ENCODE measurements at places on chromosomes 4 and X.

GRCh38 chrX:94645726-94646125, 971.7 kb downstream of the FAM133A start:
- H3K27me3 ChIP-seq = no peaks in the 10 kb centered on the region
- no peak overlapping the region for H3K27ac ChIP-seq
- no peaks in the 10 kb centered on the region for H3K4me1 ChIP-seq
- no peak overlapping the region for H3K4me3 ChIP-seq
- H3K36me3 ChIP-seq = peaks cover 5% of the 10 kb centered on the region

GRCh38 chr4:124868495-124868894, 156.0 kb upstream of the ANKRD50 start:
- no peak overlapping the region for H3K27ac ChIP-seq
- no peak for DNase-seq
- no peaks in the 10 kb centered on the region for H3K36me3 ChIP-seq
- H3K4me1 ChIP-seq = no peaks in the 10 kb centered on the region

DNA sequence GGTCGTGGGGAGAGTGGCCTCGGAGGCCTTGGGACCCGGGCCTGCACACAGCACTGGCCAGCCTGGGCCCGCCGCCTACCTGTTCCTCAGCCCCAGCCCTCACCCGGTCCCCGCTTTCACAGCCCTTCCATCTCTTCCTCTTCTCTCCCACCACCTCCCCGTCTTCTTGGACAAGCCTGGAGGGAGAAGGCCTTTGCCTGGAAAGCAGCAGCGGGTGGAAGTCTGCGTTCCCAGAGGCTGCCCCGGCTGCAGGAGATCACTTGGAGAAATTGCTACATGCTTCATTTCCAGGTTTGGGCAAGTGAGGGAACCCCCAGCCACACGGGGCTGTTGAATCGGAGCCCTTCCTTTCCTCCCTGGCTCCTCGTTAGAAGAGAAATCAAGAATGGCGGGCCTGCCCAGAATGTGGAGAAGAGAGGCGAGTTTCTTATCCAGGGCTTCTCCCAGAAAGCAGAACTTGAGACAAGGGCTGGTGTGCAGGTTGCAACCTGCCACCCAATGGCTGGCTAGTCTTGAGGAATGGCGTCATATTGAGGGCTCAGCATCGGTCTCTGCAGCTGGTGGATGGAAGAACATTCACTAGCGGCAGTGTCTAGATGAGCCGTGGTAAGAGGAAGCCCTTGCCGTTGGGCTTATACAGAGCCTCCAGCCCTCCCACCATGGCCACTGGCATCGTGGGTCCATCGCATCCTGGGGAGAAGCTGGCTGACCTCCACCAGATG, 1.2 kb upstream of the PDZD4 start:
- H3K4me1 ChIP-seq = peaks cover 11% of the 10 kb centered on the region
- peaks cover 12% of the 10 kb centered on the region for H3K27me3 ChIP-seq
- no peak for DNase-seq

GRCh38 chr4:77956917-77957316, 94.3 kb downstream of the MRPL1 start:
- peaks cover 17% of the 10 kb centered on the region for H3K36me3 ChIP-seq
- H3K27ac ChIP-seq = no peak overlapping the region
- H3K4me1 ChIP-seq = peaks cover 3% of the 10 kb centered on the region

DNA sequence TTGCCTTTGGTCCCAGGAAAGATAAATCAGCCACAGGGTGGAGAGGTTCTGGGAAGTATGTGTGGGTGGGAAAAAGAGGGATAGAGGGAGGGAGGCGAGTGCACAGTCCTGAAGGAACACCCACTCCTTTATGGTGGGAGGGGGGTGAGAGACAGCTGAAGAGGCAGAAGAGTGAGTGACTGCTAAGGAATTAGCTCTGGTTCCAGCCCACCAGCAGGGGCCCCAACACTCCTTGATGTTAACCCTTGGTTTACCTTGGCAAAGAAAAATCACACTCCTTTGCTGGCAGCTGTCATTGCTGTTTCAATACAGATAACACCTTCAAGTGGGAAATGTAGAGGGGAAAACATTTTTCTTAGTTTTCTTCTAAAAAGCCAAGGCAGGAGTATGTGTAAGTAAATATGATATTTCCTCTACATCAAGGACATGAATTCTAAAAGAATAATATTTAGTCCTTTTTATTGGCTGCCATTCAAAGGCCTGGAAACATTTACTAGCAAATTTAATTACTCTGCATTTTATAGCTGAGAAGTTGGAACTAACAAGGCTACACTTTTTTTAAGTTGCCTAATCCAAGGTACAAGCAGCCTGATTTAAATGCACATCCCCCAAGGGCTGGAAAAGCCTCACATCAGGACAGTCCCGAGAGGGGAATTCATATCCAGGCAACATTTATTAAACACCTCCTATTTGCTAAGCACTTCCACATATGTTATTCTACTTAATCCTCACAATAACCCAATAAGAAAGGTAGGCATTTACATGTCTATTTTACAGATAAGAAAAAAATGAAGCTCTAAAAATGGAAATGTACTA, 81.7 kb downstream of the HS6ST2 start:
- H3K4me1 ChIP-seq = no peaks in the 10 kb centered on the region
- no peaks in the 10 kb centered on the region for H3K36me3 ChIP-seq
- H3K27me3 ChIP-seq = peaks cover 28% of the 10 kb centered on the region
- no peak overlapping the region for H3K27ac ChIP-seq
- H3K4me3 ChIP-seq = no peak overlapping the region

- no peaks in the 10 kb centered on the region for H3K27me3 ChIP-seq
- no peak overlapping the region for H3K4me3 ChIP-seq
- no peak for DNase-seq
- H3K36me3 ChIP-seq = no peaks in the 10 kb centered on the region
- H3K27ac ChIP-seq = no peak overlapping the region
These were observed 159.1 kb downstream of the NDST3 start for GRCh38 chr4:118193421-118193820.

- no peak for DNase-seq
- no peak overlapping the region for H3K27ac ChIP-seq
- no peak overlapping the region for H3K4me3 ChIP-seq
- H3K4me1 ChIP-seq = no peaks in the 10 kb centered on the region
- H3K27me3 ChIP-seq = peaks cover 26% of the 10 kb centered on the region
These were observed 12.7 kb downstream of the PRSS12 start for GRCh38 chr4:118340109-118340508.

- peaks cover 37% of the 10 kb centered on the region for H3K4me1 ChIP-seq
- H3K36me3 ChIP-seq = no peaks in the 10 kb centered on the region
- DNase-seq = no peak
- H3K27me3 ChIP-seq = no peaks in the 10 kb centered on the region
- H3K27ac ChIP-seq = peak overlapping the region; percentile 93
These were observed 98.0 kb downstream of the SH3KBP1 start for GRCh38 chrX:19789376-19789775.

DNA sequence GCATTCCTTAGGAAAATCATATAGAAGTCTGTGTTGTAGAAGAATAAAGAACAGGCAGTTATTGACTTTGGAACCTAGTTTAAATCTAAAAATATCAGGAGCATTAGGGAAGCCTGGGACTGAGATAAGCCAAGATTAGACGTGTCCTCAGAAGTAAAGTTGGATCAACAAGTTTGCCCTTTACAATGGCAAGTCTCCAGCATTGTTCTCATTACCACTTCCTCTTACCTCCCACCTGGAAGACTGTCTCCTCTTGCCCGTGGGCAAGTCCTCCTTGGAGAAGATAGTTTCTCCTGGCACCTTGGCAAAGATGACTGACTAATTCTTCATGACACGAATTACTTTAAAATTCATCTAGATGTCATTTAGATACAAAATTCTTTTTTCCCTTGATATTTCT, 37.8 kb downstream of the CNKSR2 start:
- H3K36me3 ChIP-seq = no peaks in the 10 kb centered on the region
- DNase-seq = no peak
- H3K27me3 ChIP-seq = no peaks in the 10 kb centered on the region

DNA sequence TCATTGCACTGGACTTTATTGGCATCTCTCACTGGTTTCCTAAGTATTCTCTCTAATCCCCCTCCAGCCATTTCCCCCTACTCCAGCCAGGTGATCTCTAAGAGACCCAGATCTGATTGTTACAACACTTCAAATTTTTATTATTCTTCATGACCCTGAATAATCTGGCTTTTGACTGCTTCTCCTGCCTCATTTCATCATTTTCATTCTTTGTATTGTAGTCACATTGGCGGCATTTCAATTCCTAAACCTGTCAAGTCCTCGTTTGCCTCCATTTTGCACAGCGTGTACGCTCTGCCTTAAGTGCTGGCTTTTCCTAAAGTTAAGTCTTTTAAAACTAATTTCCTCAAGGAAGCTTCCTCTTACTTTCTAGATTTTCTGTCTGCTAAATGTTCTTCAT, 31.6 kb downstream of the UBE2K start:
- no peak overlapping the region for H3K27ac ChIP-seq
- no peaks in the 10 kb centered on the region for H3K27me3 ChIP-seq
- H3K36me3 ChIP-seq = no peaks in the 10 kb centered on the region
- H3K4me1 ChIP-seq = peaks cover 18% of the 10 kb centered on the region
- no peak overlapping the region for H3K4me3 ChIP-seq

DNA sequence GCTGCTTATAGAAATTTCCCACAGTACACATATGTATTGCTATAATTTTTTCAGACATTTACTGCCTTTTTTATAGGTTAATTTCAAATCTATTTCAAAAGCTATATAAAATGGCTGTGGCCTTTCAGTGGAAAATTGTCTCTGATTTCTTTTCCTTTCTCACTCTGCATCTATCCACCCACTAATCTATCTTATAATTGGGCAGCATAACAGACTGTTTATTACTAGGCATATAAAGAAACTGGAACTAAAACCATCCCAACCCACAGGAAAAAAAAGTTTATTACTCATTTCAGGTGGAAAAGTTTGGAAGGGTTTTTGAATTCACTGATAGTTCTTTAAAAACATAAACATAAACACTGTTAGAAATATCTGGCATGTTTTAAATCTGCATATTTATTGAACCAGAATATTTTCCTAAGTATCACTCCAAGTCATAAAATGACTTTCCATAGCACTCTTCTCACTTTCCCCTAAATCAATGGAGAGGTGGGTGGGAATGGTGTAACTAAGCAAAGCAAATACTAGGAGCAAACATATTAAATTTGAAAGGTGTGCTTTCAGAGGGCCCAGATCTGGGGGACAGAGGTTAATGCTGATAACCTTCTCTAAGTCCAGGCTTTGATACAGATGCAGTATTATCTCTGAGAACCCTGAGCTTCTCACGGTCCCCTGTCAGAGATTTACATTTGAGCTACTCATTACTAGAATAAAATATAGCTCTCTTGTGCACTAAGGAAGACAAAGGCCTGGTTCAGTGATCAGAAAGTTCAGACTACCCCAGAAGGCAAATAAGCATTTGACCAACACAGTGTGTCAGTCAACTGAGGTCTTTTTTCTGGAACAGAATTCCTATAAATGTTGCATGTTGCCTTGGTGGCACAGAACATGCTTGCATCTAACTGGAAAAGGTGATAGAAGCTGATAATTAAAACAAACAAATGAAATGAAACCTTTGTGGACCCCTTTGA, 328.3 kb downstream of the UNC5C start:
- DNase-seq = no peak
- no peak overlapping the region for H3K4me3 ChIP-seq
- no peak overlapping the region for H3K27ac ChIP-seq

DNA sequence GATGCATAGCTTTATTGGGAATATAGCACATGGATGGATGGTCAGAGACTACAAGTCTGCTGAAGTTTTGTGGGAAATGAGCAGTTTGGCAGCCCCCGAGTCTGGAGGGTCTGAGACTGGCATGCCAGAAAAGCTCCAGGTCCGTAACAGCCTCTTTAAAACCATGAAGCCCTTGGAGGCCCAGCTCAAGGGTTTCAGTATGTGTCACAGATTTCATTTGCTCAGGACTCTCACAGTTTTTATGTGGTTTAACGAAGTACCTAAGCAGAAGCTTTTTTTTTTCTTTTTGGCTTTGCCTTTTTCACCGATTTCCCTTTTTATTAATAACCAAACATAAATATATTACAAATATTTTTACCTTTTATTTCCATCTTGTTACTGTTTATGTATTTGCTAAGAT, 30.6 kb upstream of the TMEM184C start:
- H3K27me3 ChIP-seq = peaks cover 33% of the 10 kb centered on the region
- H3K4me3 ChIP-seq = no peak overlapping the region
- no peaks in the 10 kb centered on the region for H3K36me3 ChIP-seq
- DNase-seq = no peak

GRCh38 chrX:13605611-13606010, 36.2 kb downstream of the EGFL6 start:
- H3K4me1 ChIP-seq = no peaks in the 10 kb centered on the region
- H3K27me3 ChIP-seq = peaks cover 8% of the 10 kb centered on the region
- H3K36me3 ChIP-seq = no peaks in the 10 kb centered on the region
- no peak for DNase-seq

DNA sequence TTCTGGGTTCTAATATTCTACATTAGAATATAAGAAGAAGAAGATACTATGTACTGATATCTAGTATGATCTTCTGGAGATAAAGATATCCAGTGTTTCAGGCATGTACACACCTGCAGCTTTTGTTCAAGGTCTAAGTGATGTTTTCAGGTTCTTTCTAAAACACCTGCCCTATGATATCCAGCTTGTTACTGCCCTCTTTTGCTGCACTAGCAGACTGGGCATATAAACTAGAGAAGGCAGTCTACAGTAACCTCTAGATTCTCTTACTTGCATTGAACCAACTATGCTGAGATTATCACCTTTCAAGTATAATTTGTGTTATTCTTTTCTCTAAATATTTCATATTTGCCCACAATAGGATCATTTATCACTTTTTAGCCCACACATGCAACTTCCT, 1.9 kb upstream of the FRYL start:
- H3K27me3 ChIP-seq = no peaks in the 10 kb centered on the region
- H3K4me1 ChIP-seq = peaks cover 30% of the 10 kb centered on the region
- H3K4me3 ChIP-seq = no peak overlapping the region

- H3K27ac ChIP-seq = no peak overlapping the region
- DNase-seq = no peak
- H3K4me1 ChIP-seq = no peaks in the 10 kb centered on the region
- peaks cover 4% of the 10 kb centered on the region for H3K36me3 ChIP-seq
- no peak overlapping the region for H3K4me3 ChIP-seq
These were observed 169.8 kb downstream of the PARM1 start for GRCh38 chr4:75102787-75103085.

Data from natural killer cell treated with Interleukin-12 subunit alpha and Interleukin-12 subunit beta and Interleukin-15 and Interleukin-18, amount 100 ng/mL, for 72 hours (primary cell).